ENCODE measurements at places on chromosomes 5 and 9. TPM values are rescaled to one million over a fixed set of nuclear protein-coding genes. Genes with fewer than 3 reads are reported as not detected.

GRCh38 chr5:139460455-139460854 is 2.1 kb downstream of the ECSCR start:
- H3K4me3 ChIP-seq: no peak overlapping the region
- H3K27me3 ChIP-seq: no peaks in the 10 kb centered on the region
- peaks cover 23% of the 10 kb centered on the region for H3K4me1 ChIP-seq
- no peaks in the 10 kb centered on the region for H3K36me3 ChIP-seq
- no peak for DNase-seq
- H3K27ac ChIP-seq: no peak overlapping the region

DNA sequence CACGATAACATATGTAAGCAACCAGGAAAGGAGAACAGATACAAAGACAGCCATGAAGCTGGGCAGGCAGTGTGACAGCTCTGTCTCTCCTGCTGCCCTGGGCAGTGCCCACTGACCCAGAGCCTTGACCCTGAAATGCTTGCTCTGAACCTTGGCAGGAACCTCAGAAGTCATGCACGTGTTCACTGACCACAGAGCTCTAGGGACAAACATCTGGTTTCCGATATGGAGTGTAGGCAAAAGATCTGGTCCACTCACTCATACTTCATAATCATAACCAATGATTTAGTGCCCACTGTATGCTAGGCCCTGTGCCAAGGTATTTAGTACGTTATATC is 102.6 kb downstream of the FSTL4 start:
- H3K36me3 ChIP-seq: no peaks in the 10 kb centered on the region
- H3K27me3 ChIP-seq: peaks cover 2% of the 10 kb centered on the region
- no peaks in the 10 kb centered on the region for H3K4me1 ChIP-seq
- no peak for DNase-seq

DNA sequence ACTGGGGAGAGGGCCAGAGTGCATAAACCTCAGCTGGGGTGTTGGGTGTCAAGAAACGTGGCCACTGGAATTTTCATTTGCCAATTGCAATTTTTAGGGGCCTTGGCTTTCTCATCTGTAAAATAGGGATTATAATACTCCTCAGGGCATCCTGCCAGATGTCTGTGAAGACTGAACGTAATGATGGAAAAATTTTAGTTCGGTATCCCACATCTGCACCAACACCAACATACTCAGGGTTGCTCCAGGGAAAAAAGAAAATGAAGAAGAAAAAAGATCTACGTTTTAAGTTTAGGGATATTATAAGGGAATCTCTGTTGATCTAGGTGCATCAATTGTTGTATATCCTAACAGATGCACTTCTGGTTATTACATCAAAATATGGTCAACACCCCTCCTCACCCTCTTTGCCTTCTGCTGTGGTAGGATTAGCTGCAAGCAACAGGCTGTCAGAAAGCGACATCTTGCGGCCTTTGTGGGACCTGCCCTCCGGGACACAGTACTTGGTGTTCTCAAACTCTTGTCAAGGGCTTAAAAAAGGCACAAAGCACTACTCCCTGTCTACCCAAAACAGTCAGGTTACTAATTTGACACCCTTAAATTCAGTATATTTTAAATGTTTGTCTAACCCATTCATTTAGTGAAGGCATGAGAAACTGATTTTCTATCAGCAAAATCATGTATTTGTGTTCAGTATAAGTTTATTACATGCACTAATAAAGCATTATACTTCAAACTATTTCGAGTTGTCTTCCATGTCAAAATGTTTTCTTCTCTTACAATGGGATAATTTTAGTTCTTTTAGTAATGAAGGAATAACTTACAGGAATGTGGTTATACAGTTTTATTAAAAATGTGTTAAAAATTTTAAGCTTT is 8.3 kb upstream of the TBC1D2 start:
- no peak overlapping the region for H3K4me3 ChIP-seq
- H3K4me1 ChIP-seq: peaks cover 2% of the 10 kb centered on the region
- no peak overlapping the region for H3K27ac ChIP-seq
- H3K27me3 ChIP-seq: no peaks in the 10 kb centered on the region
- no peaks in the 10 kb centered on the region for H3K36me3 ChIP-seq

- H3K36me3 ChIP-seq: no peaks in the 10 kb centered on the region
- peaks cover 10% of the 10 kb centered on the region for H3K27me3 ChIP-seq
- no peaks in the 10 kb centered on the region for H3K4me1 ChIP-seq
- H3K27ac ChIP-seq: no peak overlapping the region
- no peak overlapping the region for H3K4me3 ChIP-seq
- no peak for DNase-seq
These were observed 14.9 kb downstream of the GLDC start for GRCh38 chr9:6630502-6631206.

- no peak overlapping the region for H3K4me3 ChIP-seq
- DNase-seq: peak; percentile 1
- H3K36me3 ChIP-seq: no peaks in the 10 kb centered on the region
- H3K27me3 ChIP-seq: peaks cover 35% of the 10 kb centered on the region
- H3K27ac ChIP-seq: no peak overlapping the region
These were observed 64.2 kb downstream of the CFAP77 start for GRCh38 chr9:132474253-132474652.

DNA sequence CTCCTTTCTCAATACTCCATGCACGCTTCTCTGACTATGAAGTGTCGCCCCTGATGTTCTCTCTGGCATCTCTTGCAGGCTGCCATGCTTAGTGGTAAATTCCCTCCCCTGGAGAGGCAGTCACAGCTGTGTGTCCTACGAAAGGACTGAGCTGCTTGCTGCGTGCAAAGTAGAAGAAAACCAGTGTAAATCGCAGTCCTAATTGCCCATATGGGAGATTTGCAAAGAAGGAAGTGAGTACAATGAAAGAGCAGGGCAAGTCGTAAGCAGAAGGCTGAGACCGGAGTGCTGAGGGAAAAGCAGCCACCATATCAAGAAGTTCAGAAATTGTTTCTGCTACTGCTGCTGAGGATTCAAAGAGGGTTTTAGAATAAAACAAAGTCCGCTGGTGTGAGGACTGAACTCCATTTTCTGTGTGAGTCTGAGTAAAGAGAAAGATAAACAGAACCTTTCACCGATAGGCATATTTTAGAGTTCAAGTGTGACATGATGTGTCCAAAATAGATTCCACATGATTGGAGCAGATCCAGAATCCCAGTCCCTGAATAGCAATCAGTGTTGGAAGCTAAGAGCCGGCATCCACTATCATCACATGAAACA is 507.8 kb upstream of the MPDZ start:
- H3K36me3 ChIP-seq: no peaks in the 10 kb centered on the region
- peak; percentile 46 for DNase-seq
- no peaks in the 10 kb centered on the region for H3K27me3 ChIP-seq
- H3K4me1 ChIP-seq: peaks cover 4% of the 10 kb centered on the region

- no peaks in the 10 kb centered on the region for H3K36me3 ChIP-seq
- H3K4me3 ChIP-seq: no peak overlapping the region
- H3K4me1 ChIP-seq: no peaks in the 10 kb centered on the region
- DNase-seq: no peak
- no peaks in the 10 kb centered on the region for H3K27me3 ChIP-seq
These were observed 614.1 kb downstream of the PTPRD start for GRCh38 chr9:9998491-9999287.

- no peaks in the 10 kb centered on the region for H3K4me1 ChIP-seq
- DNase-seq: no peak
- no peaks in the 10 kb centered on the region for H3K36me3 ChIP-seq
- no peaks in the 10 kb centered on the region for H3K27me3 ChIP-seq
- no peak overlapping the region for H3K4me3 ChIP-seq
These were observed 170.5 kb downstream of the DMRTA1 start for GRCh38 chr9:22617156-22617555.

- H3K27ac ChIP-seq: no peak overlapping the region
- DNase-seq: peak; percentile 42
- no peaks in the 10 kb centered on the region for H3K27me3 ChIP-seq
- no peaks in the 10 kb centered on the region for H3K36me3 ChIP-seq
- no peak overlapping the region for H3K4me3 ChIP-seq
These were observed 78.4 kb upstream of the ITGA1 start for GRCh38 chr5:52709167-52709925.

GRCh38 chr5:163718272-163718671 is 212.9 kb downstream of the MAT2B start:
- no peaks in the 10 kb centered on the region for H3K27me3 ChIP-seq
- no peak for DNase-seq
- no peaks in the 10 kb centered on the region for H3K36me3 ChIP-seq
- H3K27ac ChIP-seq: no peak overlapping the region
- no peaks in the 10 kb centered on the region for H3K4me1 ChIP-seq

DNA sequence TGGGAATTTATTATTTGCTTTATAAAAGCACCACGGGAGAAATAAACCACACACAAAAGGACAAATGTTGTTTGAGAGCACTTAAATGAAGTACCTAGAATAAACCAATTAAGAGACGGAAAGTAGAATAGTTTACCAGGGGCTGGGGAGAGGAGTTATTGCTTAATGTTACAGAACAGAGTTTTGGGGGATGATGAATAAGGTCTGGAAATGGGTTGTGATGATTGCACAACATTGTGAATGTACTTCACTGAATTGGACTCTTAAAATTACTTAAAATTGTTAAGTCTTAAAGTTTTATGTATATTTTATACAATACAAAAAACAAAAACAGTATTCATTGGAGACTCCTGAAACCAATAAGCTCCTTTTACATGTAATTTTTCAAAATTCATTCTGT is 1.5 kb downstream of the ZBTB43 start:
- no peaks in the 10 kb centered on the region for H3K27me3 ChIP-seq
- no peak overlapping the region for H3K27ac ChIP-seq
- DNase-seq: peak; percentile 15
- no peak overlapping the region for H3K4me3 ChIP-seq

DNA sequence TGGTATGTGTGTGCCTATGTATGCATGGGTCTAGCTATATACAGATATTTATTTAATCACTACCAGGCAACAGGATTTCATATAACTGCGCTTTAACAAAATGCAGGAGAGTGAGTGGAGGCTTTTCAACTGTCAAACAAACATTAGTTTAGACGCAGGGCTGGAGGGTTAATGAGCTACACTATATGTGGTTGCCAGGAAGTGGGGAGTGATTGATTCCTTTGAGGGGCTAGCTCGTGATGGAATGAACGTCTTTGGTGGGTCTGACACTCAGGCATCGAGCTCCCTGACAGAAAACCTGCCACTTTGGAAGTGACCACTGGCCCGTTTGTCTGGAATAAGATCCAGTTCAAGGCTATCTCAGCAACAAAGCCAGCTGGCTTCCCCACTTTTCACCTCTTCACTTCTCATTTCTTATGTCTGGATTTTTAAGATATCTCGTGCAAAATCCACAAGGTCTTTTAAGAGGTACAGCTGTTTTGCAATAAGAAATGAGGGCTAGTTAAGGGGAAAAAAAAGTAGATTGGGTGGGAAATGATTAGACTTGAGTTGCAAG is 78.0 kb downstream of the CFAP77 start:
- peaks cover 68% of the 10 kb centered on the region for H3K27me3 ChIP-seq
- no peak overlapping the region for H3K27ac ChIP-seq
- DNase-seq: no peak
- no peaks in the 10 kb centered on the region for H3K36me3 ChIP-seq
- H3K4me1 ChIP-seq: no peaks in the 10 kb centered on the region

GRCh38 chr9:17862101-17862500 is 283.2 kb downstream of the SH3GL2 start:
- no peaks in the 10 kb centered on the region for H3K36me3 ChIP-seq
- no peak overlapping the region for H3K4me3 ChIP-seq
- H3K4me1 ChIP-seq: no peaks in the 10 kb centered on the region
- no peak for DNase-seq

Gene SLC34A1
- not detected for total RNA-seq

Gene TMEM232
- 0.56 TPM for total RNA-seq

Gene DMRT3
- total RNA-seq: not detected

Gene CPLANE1
- total RNA-seq: 17.9 TPM

Gene FGF18
- total RNA-seq: not detected

Gene WNT8A
- not detected for total RNA-seq

Gene GRM6
- total RNA-seq: not detected

Data from IMR-90 (cell line).